ENCODE measurements at places on chromosomes 16 and 17. TPM values are rescaled to one million over a fixed set of nuclear protein-coding genes. Genes with fewer than 3 reads are reported as not detected.

The OTOA gene
- not detected for total RNA-seq

The ADAMTS18 gene
- 0.65 TPM for total RNA-seq

The CHST5 gene
- not detected for total RNA-seq

The MT1A gene
- total RNA-seq: not detected

The CCDC144A gene
- 0.19 TPM for total RNA-seq

The SMPD3 gene
- total RNA-seq: not detected

The NEUROD2 gene
- total RNA-seq: not detected

The EVPLL gene
- total RNA-seq: 1.9 TPM

The SOCS3 gene
- 9.7 TPM for total RNA-seq

The GINS3 gene
- 8.9 TPM for total RNA-seq

The SLC6A2 gene
- 0.23 TPM for total RNA-seq

The KRTAP9-4 gene
- total RNA-seq: not detected

The MAP2K6 gene
- 0.79 TPM for total RNA-seq

The ITGAD gene
- total RNA-seq: not detected

The SMIM5 gene
- 2.6 TPM for total RNA-seq

The TSPOAP1 gene
- 0.21 TPM for total RNA-seq

Data from airway epithelial cell (primary cell).